AG04450 (cell line): ENCODE measurements at places on chromosomes 1 and 21.
A peak's percentile ranks its signal among the peaks of the same experiment; 100 is the strongest.

DNA sequence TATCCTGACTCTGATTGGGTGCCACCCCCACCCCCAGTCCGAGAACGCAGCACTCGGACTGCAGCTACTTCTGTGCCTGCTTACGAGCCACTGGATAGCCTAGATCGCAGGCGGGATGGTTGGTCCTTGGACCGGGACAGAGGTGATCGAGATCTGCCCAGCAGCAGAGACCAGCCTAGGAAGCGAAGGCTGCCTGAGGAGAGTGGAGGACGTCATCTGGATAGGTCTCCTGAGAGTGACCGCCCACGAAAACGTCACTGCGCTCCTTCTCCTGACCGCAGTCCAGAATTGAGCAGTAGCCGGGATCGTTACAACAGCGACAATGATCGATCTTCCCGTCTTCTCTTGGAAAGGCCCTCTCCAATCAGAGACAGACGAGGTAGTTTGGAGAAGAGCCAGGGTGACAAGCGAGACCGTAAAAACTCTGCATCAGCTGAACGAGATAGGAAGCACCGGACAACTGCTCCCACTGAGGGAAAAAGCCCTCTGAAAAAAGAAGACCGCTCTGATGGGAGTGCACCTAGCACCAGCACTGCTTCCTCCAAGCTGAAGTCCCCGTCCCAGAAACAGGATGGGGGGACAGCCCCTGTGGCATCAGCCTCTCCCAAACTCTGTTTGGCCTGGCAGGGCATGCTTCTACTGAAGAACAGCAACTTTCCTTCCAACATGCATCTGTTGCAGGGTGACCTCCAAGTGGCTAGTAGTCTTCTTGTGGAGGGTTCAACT, 2.1 kb downstream of the RBM15 start:
- DNase-seq = no peak

GRCh38 chr1:110783292-110783918, 89.5 kb upstream of the CD53 start:
- DNase-seq = peak; percentile 13

- DNase-seq = no peak
Observed at GRCh38 chr1:24344090-24344742, 25.1 kb downstream of the GRHL3 start.

DNA sequence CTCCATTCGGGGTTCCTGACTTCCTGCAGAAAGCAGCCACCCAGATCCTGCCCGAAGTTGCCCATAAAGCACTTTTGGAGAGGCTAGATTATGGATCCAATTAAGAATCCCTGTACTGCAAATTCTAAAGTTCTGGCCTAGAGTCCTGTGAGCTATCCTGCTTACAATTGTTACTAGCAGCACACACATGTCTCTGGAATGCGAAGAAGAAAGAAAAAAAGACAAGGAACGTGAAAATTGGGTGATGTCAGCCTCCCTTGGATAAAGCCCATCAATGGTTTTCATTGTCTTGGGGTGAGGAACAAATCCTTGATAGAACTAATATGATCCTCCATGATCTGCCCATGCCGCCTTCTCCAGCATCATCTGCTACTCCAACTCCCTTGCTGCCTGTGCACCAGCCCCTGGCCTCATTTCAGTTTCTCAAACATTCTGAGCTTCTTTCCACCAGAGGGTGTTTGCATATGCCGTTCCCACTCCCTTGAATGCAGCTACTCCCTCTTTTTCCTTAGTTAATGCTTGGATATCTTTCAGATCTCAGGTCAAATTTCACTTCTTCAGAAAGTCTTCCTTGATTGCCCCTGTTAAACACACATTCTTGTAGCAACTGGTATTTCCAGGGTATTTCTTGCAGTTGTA, 94.0 kb downstream of the ST6GALNAC5 start:
- DNase-seq = no peak

DNA sequence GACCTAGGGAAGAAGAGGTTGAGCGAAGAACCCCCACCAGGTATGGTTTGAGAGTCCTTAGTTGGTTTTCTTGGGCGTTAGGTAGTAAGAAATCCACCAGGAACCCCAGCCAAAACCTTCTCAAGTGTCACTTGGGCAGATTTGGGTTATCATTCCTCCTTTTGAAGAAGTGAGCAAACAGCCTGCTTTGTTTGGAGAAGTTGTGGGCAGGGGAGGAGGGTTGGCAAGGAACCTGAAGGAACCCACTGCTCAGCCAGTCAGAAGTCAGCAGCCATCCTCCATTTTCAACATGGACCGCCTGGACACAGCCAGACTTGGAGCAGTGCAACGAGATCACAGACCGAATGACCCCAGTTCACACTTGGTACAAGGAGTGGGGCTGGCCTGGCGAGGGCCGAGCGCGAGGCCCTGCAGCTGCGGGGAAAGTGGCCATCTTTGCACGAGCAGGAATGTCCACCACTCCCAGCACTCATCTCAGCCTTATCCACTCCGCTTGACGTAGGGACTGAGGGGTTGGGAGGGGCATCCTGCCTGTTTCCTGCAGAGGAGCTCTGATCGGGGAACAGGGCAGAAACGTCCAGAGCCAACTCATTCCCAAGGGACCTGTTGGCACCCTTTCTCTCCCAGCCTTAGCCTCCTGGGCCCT, 7.2 kb downstream of the ADPRS start:
- no peak for DNase-seq

- DNase-seq = no peak
Observed at GRCh38 chr1:221873673-221874072, 131.8 kb upstream of the DUSP10 start.

DNA sequence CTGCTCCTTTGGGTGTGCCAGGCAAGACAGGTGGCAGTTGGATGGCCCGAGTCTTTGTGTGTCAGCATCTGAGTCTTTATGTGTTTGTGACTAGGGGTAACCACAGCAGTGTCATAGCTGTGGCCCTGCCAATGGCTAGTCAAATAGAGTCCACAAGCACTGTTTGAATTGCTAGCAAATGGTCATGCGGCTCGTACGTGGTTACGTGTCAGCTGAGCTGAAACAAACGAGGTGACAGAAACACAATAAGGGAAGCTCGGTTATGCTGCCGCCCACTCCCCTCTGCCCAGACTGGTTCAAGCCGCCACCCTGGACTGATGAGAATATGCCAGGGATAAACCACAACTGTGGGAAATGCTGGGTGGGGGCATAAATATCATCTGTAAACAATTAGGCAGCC, 174.3 kb upstream of the LMO4 start:
- no peak for DNase-seq

- DNase-seq = no peak
Observed at GRCh38 chr21:15301014-15301413, 236.2 kb upstream of the NRIP1 start.

GRCh38 chr1:246153796-246154212, 353.3 kb downstream of the SMYD3 start:
- DNase-seq = no peak

DNA sequence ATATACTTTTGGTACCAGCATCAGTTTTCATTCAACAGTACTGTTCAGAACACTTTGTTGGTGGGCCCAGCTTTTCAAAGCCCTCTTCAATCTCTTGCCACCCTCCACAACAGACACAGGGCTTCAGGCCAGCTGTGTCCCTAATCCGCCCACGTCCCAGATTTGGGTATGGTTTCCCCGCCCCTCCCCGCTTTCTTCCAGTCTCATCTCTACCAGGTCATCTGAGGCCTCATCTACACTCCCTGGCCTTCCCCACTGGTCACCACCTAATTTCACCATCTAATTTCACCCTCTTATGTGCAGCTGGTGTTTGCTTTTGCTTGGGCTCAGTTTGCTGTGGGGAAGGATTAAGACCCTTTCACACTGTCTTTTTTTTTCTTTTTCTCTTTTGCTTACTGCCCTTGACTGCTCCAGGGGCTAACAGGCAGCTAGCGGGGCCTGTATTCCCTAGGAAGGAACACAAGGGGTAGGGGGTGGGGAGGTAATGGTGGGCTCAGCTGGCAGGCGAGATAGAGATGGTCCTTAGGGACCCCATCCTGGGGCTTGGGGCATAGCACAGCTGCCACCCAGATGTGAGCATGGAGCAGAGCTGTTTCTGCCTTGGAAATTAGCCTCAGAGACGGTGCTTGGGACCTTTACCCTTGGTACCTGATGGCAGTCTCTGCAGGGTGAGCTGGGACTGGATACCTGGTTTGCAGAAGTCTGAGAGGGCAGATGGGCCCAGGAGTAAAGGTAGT, 3.8 kb upstream of the EPB41 start:
- DNase-seq = no peak
